ENCODE measurements at places on chromosomes 1 and 21. TPM values are rescaled to one million over a fixed set of nuclear protein-coding genes. Genes with fewer than 3 reads are reported as not detected.

DNA sequence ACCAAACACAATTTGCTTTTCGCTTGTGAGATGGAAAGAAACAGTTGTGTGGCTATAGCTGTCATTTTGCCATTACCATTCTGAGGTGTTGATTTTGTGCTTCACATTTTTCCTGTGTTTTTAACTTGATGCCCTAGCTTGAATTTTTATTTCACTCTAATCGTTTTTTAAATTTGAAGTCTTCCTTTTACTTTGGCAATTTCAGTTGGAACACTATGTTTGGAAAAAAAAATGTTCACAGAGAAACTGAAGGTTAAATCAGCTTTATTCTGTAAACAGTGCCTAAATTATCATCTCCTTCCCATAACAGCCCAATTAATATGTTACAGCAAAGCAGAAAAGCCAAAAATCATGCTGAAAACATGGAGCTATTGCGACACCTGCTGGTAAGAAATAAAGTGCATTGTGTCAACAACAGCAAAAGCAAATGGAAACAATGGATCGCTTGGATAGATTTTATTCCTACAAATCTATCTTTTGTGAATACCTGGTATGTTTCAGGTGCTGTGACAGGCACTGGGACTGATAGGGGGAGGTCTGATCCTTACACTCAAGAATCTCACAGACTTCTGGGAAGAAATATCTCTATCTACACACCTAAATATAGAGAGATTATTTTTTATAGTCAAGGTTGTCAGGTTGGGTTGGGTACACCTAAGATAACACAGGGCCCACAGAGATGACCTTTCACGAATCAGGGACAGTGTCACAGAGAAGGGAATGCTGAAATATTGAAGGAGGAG is 16.2 kb upstream of the ERICH3 start:
- peak; percentile 52 for DNase-seq

- DNase-seq: no peak
Measured at GRCh38 chr21:42096566-42096965, 25.4 kb downstream of the UMODL1 start.

- no peak for DNase-seq
Measured at GRCh38 chr1:3102641-3103040, 33.6 kb downstream of the PRDM16 start.

DNA sequence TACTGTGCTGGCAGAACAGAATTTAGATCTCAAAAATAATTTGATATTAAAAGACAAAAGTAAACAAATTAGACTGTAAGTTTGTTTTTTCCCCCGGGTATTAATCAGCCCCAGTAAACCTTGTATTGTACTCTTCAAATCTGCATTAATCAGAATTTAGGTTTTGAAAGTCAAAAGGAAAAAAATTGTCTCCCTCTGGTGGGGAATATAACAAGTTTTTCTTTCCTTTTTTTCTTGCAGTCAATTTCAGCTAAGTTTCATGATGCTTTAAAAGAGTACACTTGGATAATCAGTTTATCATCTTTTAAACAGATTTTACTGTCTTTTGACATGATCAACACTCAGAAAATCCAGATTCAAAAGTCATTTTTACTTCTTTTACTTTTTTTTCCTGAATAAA is 134.5 kb upstream of the PKN2 start:
- DNase-seq: no peak

The PTGFR gene
- total RNA-seq: 4.6 TPM

The RNU1-1 gene
- total RNA-seq: 1,626 TPM

The TMPRSS2 gene
- total RNA-seq: 154 TPM

The UMODL1 gene
- total RNA-seq: not detected

The FMN2 gene
- total RNA-seq: 0.49 TPM

The KDF1 gene
- total RNA-seq: 15.7 TPM

Data from ureter (tissue), 1 donor.